CD4-positive, CD25-positive, alpha-beta regulatory T cell (primary cell): ENCODE measurements at places on chromosomes 16 and 17.

GRCh38 chr16:89330177-89330856 lies 112.8 kb downstream of the ZNF778 start:
- peak; percentile 64 for DNase-seq

- DNase-seq, result no peak
Observed at GRCh38 chr17:58277802-58278595, 2.7 kb downstream of the MPO start.

GRCh38 chr17:63946440-63947363 lies 14.6 kb upstream of the CD79B start:
- DNase-seq, result peak; percentile 58

DNA sequence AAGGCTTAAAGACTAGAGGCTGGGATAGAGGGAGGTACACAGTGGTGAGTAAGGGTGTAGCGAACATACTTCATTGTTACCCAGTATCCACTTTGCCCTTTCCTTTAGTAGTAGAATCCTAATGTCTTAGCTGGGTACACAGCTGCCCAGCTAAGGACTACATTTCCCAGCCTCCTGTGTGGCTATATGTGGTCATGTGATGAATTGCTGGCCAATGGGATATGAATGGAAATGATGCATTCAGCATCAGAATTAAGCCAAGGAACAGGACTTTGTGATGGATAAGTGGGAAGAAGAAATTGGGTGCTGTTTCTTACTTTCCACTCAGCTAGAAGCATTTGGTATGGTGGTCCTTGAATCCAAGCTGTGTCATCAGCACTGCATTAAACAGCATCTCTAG lies 55.9 kb downstream of the FOXL1 start:
- DNase-seq, result no peak

DNA sequence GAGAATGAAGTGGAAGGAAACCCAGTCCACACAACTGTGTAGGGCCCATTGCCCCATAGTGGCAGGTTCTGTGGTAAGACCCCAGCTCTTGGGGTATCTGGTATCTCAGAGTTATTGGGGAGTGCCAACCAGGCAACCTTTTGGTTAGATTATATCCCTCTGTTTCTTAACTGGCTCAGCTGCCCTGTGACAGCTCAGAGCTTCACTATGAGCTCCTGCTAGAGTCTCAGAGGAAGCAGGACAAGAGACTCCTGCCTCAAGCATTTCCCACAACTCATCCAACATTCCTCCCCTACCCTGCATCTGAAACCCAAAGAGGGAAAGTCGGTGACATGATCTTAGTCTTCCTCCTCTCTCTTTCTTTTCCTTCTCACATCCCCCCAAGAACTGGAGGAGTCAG lies 292.3 kb downstream of the SHISA9 start:
- DNase-seq, result no peak

DNA sequence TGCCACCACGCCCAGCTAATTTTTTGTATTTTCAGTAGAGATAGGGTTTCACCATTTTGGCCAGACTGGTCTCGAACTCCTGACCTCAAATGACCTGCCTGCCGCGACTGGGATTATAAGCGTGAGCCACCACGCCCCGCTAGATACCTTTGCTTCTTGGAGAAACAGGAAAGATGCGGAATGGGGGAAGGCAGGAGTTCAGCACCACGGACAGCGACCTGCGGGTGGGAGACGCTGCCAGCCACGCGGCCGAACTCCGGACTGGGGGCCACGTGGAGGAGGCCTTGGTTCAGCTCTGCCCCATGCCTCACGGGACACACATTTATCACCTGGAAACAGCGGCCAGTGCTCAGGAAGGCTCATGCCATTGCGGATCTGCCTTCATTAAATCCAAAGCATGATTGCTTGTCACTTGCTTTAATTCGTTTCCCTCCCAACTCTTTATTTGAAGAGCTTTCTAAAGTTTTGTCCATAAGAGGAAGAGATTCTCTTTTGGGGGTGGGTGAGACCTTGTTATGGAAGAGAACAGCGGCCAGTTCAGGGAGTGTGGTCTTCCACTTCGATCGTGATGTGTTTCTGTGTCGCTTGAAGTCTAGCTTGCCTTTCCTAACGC lies 219.9 kb downstream of the ENGASE start:
- no peak for DNase-seq

GRCh38 chr17:59361916-59362810 lies 30.7 kb downstream of the YPEL2 start:
- DNase-seq, result peak; percentile 71

DNA sequence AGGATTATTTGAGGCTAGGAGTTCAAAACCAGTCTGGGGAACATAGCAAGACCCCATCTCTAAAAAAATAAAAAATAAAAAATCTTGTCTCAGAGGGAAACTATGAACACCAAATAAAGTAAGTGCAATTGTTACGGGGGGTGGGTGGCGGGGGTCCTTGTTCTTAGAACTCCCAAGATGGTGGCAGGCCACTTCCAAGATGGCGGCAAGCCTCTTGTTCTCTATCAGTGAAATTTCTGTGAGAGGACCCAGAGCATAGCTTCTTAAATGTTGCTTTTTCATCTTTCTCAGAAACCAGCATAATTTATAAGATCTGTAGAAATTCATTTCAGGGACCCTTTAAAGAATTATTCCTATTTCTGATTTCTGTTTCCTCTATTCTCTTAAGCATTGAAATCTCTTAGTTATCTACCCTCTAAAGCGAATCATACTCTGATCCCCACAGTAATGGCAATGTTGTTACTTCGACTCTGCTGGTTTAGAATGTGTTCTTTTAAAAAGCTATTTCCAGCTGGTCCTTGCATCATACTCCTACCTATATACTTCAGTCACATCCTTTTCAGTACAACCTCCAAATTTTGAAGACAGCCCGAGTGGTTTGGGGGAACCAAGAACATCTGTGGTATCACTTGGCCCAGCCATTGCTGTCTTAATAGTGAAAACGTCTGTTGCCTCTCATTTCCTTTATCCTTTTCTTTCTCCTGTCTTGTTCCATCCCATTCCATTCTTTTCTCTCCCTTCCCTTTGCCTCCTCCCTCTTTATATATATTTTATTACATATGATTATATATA lies 16.2 kb downstream of the RSPRY1 start:
- DNase-seq, result no peak

DNA sequence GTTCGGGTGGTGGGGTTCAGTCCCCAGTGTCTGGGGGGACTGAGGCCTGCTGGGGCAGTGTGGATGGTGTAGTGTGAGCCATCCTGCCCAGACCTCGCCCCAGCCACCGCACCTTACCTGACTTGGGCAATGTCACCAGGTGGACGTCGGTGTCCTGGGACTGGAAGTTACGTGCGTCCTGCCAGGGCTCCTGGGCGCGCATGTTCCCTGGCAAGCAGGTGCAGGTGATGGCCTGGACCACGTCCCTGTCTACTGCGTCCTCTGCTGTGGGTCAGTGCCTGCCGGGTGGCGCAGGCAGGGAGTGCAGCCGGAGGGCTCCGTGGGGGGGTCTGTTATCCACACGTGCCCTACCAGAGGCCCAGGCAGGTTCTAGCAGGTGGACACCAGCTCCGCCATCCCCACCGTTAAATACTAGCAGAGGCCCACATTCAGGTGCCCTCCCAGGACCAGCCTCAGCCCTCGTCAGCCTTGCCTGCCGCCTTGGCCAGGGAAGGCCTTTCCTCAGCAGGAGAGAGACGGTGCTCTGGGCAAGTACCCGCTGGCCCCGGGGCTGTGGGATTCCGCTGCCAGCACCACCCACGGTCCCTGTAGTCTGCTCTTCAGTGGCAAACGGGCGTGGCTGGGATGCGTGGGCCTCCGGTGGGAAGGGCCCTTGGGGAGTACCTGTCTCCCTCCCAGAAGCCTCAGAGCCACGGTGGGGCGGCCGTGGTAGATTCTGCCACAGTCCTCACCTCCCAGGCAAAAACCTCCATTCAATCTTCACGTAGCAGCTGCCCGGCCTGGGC lies 8.1 kb upstream of the DPEP1 start:
- no peak for DNase-seq

GRCh38 chr17:78019367-78019975 lies 61.0 kb downstream of the TNRC6C start:
- no peak for DNase-seq

GRCh38 chr16:74224828-74225612 lies 71.6 kb upstream of the PSMD7 start:
- no peak for DNase-seq

DNA sequence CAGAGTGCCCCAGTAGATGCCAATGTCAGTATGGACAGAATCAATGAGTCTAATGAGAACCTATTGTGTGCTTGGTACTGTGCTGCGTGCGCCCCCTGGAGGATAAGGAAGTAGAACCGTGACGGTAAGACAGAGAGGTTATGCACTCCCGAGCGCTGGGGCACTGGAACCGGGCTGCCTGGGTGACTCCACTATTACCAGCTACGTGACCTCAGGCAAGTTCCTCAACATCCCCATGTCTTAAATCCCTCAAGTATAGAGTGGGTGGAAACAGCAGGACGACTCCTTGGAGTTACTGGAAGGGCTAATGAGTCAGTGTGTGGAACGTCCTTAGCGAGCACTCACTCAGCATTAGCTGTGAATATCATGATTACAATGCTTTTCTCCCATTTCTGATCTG lies 16.2 kb downstream of the CHST4 start:
- peak; percentile 69 for DNase-seq

- no peak for DNase-seq
Observed at GRCh38 chr17:44318077-44318892, 6.3 kb downstream of the SLC25A39 start.

DNA sequence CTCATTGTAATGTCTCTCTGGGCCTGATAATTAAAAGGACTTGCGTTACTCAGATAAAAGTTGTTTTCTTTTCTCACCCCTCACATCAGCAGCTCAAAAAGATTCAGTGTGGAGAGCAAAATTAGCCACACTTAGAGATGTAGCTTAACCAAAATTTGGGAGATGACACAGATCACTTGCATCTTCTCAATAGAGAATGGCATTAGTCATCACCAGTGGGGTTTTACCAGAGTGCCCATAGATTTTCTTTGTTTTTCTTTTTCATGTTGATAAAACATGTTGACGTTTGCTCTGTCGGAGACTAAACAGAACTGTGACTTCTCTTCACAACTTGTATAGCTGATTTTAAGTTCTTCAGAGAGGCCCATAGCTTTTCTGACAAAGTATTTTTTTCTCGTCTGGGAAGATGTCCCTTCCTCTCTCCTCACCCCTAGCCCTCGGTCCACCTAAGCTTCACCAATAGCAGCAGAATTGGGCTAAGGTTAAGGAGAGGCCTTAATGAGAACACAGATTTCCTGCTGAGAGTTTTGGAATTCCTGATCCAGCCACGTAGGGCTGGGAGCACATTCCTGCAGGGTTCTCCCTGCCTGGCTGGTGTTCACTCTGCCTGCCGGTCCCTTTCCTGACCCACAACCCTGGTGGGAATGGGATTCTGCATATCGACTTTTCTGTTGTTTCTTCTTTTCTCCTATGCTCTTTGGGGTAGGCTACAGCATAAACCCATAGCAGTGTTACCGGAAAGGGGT lies 92.6 kb downstream of the CACNG3 start:
- DNase-seq, result no peak

- DNase-seq, result no peak
Observed at GRCh38 chr16:90034504-90034903, 15.2 kb upstream of the DBNDD1 start.

- DNase-seq, result no peak
Observed at GRCh38 chr17:62140836-62141235, 75.8 kb upstream of the MED13 start.

DNA sequence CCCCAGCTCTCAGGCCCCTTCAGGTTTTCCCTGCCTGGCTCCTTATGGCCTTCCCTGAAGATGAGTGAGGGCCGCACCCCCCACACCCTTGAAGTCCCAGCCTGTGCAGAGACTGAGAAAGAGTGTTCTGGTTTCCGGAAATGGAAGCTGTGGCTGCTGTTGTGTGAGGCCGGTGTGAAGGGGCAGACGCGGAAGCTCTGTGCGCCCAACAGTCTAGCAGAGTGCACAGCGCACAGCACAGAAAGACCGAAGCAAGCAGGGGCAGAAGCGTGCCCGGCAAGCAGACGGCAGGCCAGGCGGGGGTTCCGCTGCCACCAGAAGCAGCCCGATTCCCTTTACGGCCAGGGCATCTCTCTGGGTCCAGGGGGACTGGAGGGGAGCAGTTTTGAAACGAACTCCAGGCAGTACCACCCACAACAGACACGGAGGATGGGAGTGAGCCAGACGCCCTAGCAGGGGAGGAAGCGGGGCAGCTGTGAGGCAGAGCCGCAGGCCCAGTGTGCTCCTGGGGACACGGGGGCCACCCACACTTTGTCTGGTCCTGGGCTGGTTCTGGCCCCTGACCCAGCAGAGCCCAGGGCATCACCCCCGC lies 16.7 kb downstream of the TPSG1 start:
- no peak for DNase-seq

DNA sequence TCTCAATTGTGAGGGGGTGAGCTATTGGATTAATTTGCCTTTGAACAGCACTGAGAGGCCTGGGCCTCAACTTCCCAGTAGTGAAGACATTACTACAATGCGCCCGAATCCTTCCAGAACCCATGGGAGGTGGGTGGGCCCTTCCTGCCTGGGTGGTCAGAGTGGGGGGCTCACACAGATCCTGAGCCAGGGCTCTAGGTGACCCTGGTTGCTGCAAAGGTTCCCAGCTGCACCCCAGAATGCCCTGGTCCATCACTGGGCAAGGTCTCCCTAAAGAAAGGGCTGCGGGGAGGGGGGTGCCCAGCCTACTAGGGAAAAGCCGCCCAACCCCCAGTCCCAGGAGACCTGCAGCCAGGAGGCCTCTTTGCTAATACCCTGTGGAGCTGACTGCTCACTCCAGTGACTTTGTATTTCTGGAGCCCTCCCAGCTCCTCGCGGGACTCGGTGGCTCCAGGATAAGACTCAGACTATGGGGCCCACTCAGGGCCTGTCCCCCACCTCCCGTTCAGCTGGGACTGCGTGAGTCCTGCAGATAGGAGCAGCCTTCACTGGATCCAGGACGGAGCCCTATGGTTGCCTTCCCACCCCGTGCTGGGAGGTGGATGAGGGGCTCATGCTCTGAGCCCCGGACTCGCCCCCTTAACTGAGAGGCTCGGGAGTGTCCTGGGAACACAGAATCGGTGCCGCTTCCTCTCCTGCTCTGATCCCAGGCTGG lies 40.2 kb downstream of the SLC7A5 start:
- no peak for DNase-seq
